Stromal cell of bone marrow (primary cell): ENCODE measurements at places on chromosomes 2 and 18.
A peak's percentile ranks its signal among the peaks of the same experiment; 100 is the strongest.

DNA sequence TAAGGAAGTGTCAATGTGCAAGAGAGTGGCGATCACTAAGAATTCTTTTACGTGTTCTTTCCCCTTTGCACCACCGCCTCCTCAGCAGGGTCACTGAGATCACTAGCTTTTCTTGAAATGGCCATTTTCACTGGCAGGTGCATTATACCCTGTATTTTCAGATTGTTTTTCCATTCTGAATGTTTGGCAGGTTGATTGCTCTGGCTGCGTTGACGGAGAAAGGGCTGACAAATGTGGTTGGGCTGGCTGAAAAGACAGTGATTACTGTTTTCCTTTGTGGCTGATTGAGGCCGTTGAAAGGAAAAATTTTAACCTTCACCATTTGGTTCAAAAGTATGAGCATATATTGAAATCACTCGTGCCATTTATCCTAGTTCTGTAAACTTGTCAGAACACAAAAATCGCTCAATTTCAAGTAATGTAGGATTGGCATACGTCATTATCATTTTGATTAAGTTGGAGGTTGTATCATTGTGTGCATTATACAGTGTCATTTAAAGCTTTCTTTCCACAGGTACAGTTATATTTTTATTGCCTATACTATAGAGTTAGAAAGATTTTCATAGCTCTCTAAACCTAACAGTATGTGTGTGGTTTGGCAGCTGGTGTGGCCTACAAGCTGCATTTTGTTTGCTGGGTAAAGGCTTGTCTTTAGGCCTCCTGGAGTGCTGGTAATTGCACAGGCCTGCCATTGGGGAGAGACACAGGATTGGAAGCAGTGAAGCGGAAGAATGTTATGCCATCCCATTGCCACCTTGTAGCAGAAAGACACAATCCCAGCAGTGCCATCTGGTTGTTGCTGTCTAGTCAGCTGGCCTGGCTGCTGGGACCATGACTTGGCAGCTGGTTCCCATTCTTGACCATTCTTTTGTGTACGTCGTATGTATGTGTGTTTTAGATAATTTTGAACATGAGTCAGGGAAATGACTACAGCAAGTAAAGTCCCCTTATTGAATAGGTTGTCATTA, 36.7 kb downstream of the DYNC1I2 start:
- DNase-seq: no peak

- DNase-seq: peak; percentile 9
These were observed 69.3 kb downstream of the NOL10 start for GRCh38 chr2:10620481-10620880.

- peak; percentile 40 for DNase-seq
These were observed 40.1 kb downstream of the RTN4 start for GRCh38 chr2:55010149-55010591.

DNA sequence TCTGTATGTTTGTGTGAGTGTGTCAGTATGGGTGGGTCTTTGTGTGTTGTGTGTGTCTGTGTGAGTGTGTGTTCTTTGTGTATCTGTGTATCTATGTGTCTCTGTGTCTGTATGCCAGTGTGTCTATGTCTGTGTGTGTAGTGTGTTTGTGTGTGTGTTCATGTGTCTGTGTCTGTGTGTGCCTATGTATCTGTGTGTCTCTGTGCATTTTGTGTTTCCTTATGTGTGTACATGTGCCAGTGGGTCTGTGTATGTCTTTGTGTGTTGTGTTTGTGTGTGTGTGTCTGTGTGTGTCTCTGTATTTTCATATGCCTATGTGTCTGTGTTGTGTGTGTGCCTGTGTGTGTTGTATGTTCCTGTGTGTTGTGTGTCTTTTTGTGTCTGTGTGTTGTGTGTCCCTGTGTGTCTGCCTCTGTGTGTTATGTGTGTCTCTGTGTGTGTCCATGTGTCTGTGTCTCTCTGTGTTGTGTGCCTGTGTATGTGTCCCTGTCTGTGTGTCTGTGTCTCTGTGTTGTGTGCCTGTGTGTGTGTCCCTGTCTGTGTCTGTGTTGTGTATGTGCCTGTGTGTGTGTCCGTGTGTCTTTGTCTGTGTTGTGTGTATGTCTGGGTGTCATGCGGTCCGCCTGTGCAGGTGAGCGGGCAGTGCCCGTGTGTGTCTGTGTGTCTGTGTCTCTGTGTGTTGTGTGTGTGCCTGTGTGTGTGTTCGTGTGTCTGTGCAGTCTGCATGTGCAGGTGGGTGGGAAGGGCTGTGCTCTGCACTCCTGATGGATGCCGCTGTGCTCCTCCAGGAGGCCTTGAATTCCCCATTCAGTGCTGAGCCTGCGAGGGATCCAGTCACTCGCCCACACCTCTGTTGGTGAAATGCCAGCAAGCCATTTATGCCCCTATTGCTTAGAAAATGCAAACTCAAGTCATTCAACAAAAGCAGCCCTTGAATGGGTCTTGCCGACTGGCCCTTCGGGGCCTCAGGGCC, 37.4 kb downstream of the KLHL29 start:
- no peak for DNase-seq

DNA sequence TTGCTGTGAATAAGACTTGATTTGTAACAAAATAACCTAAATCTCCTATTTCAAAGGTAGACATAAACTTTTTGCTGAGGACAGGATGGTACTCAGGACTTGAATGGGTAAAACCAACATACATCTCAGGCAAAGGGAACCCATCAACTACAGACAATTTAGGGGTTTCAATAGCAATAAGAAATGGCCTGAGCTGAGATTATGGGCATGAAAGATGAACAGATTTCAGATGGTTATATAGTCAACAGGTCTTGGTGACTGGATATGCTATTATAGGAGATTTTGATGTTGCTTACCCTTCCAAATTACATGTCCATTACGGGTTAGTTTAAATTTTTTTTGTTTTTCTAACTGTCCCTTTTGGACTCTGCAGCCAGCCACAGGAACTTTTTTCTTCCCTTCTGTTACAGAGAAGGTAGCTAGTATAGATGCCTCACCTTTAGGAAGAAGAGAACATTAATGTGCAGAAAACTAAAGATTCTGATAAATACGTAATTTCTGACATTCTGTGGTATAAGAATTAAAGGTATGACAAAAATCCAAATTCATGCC, 4.6 kb downstream of the RPS27A start:
- no peak for DNase-seq

DNA sequence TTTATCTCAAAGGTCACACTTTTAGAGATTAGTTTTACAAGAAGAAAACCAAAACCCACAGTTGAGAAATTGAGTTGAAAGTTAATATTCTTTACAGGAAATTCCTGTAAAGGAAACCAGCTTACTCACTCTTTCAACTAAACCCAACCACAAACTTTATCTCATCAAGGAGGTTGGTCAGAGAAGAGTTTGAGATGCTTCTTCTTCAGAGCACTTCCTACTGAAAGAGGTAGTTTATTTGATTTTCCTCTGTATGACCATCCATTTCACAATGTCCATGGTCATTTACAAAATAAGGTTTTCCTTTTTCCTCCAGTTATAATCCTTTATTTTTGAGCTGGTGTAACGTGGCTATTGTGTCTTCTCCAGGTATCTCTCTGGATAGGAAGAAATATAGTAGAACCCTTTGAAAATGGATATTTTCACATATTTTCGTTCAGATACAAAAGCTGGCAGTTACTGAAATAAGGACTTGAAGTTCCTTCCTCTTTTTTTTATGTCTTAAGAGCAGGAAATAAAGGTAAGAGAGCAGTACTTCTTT, 4.5 kb upstream of the IL18RAP start:
- DNase-seq: no peak

- no peak for DNase-seq
These were observed 49.7 kb downstream of the SH2D6 start for GRCh38 chr2:85468096-85468703.

DNA sequence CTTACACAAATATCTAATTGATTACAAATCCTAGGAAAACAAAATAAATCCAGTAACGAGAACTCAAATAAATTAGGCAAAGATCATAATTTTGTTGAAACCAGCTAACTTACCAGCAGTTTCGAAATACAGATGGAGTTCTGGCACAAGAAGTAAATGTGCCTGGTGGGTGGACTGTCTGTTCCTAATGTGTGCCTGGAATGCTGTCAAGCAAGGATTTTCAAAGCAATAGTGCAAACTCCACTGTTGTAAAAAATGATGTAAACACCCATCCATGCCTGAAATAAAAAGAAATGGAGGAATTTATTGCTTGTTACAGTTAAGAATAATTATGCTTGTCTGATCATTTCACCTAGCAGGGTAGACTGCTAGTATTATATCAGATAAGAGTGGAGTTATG, 423.9 kb upstream of the MAP2 start:
- no peak for DNase-seq

- no peak for DNase-seq
These were observed 21.0 kb upstream of the MSGN1 start for GRCh38 chr2:17795309-17795708.

- DNase-seq: peak; percentile 93
These were observed 12.7 kb downstream of the TTC39C start for GRCh38 chr18:24027156-24027827.

GRCh38 chr18:12377556-12378197, 650 bp upstream of the AFG3L2 start:
- DNase-seq: no peak

- DNase-seq: no peak
These were observed 126.9 kb upstream of the DAPL1 start for GRCh38 chr2:158668001-158668765.

GRCh38 chr2:67451086-67451832, 54.1 kb downstream of the ETAA1 start:
- DNase-seq: peak; percentile 9

DNA sequence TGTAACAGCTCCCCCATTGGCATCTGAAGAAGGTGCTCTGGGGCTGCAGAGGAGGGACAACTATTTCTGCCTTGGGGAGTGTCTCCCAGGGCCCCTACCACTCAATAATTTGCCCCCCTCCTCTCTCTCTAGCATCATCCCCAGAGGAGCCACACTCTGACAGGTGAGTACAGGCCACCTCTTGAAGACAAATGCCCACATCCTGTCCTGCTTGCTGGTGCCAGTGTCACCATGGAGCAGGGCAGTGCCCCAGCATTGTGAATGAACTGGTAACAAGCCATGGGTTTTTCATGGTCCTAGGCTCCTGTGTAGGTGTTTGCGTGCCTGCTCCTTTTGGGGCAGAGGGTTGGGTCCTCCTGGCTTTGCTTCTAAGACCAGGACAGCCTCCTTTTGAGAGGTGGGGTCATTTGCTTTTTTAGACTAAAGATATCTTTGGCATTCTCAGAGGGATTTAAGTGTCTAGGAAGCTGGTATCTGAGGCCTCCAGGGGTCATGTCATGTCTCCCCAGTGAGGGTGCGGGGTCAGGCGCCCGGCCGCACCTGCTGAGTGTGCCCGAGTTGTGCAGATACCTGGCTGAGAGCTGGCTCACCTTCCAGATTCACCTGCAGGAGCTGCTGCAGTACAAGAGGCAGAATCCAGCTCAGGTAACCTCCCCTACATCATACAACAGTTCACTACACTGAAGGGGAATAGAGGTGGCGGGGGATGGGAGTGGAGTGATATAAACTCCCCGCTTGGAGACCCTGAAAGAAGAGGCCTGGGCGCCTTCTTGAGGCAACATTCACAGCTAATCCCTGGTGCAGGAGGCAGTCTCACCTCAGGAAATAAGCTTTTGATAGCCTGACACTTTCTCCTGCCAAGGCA, 1.8 kb downstream of the RETREG2 start:
- no peak for DNase-seq

DNA sequence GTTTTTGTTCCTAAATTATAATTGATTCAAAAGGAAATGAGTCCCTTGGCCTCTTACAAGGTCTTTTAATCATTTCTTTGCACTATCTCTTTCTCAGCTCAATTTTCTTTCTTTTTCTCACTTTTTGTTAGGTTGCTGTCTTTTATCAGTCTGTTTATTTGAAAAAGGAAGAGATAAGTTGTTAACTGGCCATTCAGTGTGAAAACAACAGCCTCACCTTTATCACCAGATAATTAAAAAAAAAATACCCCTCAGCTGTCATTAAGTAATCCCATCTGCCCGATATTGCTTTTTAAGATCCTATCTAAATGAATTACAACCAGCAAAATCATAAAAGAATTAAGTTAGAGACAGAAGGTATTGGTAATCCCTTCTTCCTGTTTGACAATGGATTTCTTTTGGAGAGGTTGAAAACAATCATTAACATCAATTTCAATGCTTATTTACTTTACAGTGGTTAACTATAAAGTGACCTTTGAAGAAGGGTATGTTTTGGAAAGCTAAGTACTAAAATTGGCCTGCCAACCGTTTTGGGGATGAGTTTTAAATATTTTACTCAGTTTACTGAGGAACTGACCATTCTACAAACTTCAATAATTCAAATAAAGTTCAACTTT, 104.9 kb downstream of the TGIF1 start:
- DNase-seq: no peak

GRCh38 chr2:118847762-118848172, 319 bp upstream of the EN1 start:
- DNase-seq: peak; percentile 86
